GF-D8 (cell line): ENCODE measurements at places on chromosomes 3 and 15.
A peak's percentile ranks its signal among the peaks of the same experiment; 100 is the strongest.

DNA sequence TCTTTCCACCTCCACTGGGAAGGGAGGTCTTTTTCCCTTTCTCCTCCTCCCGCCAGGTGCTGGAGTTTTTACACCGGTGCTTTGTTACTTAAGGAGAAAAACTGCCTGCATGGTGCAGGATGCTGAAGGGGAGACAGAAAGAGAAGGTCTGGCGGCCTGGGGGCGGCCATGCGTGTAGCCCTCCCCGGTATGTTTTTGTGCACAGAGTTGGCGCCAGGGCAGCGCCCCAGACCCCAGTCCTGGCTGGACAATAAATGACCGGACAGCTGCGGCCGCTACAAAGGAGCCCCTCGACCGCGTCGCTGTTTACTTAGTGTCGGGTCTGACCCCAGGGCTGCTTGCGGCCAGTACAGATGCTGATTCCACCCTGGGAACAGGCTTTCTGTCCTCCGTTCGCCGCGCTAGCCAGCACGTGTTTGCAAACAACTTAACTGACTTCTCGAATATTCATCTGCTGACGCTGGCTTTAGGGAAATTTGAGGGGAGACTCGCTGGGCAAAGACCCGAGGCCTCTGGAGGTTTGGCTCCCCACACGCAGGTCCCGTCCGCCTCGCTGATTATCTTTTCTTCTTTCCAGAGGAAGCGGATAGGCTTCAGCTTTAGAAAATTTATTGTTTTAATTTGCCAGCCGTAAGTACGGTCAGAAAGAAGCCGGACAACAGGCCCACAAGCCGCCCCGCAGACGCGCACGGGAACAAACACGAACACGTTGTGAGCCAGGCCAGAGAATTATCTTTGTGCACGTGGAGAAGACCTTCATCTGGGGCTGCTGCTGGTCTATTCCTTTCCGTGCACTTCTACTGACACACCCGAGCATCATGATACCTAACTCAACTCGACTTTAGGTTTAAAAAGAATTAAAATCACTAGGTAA, 46.9 kb downstream of the ZIC4 start:
- DNase-seq: no peak

DNA sequence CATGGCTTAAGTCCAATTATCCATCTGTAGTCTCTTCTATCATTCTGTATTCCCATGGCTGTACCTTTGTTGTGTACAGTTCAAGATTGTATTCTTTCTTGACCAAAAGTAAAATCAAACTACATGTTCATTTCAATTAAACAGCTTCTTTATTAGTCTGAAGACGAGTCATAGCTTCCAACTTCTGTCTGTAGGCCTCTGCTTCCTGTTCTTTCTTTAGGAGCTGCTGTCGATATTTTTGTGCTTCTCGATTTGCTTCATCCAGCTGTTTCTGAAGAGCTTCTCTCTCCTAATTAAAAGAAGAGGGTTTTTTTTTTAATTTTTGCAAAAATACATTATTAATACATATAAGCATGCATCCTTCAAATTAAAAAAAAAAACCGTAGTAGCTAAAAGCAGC, 13.0 kb upstream of the HDC start:
- no peak for DNase-seq

GRCh38 chr3:144429719-144430121, 458.1 kb downstream of the DIPK2A start:
- no peak for DNase-seq

GRCh38 chr3:9230596-9230995, 18.9 kb downstream of the SRGAP3 start:
- DNase-seq: no peak

GRCh38 chr3:142165194-142165593, 15.8 kb upstream of the TFDP2 start:
- DNase-seq: no peak

GRCh38 chr3:150249779-150250470, 158.2 kb upstream of the TSC22D2 start:
- no peak for DNase-seq

- DNase-seq: no peak
Measured at GRCh38 chr15:76829939-76830338, 75.2 kb downstream of the SCAPER start.

DNA sequence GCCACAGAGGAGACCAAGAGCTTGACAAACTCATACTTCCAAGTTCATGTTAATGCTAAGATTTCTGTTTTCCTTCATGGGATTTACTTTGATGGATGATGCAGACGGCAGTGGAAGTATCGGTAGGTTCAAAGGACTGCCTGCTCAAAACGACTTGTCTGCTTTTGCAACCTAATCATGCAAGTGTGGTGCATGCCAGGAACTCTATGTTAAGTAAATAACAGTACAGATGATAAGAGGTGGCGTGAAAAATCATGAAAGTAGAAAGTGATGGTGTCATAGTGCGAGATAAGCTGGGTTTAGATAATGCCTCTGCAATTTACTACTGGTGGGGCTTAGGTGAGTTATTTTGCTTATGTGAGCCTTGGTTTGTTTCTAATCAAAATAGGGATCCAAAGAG, 14.7 kb upstream of the LMCD1 start:
- DNase-seq: no peak

GRCh38 chr15:41043276-41043951, 72.7 kb downstream of the INO80 start:
- no peak for DNase-seq

GRCh38 chr15:38254051-38254883, 1.6 kb downstream of the SPRED1 start:
- peak; percentile 31 for DNase-seq

DNA sequence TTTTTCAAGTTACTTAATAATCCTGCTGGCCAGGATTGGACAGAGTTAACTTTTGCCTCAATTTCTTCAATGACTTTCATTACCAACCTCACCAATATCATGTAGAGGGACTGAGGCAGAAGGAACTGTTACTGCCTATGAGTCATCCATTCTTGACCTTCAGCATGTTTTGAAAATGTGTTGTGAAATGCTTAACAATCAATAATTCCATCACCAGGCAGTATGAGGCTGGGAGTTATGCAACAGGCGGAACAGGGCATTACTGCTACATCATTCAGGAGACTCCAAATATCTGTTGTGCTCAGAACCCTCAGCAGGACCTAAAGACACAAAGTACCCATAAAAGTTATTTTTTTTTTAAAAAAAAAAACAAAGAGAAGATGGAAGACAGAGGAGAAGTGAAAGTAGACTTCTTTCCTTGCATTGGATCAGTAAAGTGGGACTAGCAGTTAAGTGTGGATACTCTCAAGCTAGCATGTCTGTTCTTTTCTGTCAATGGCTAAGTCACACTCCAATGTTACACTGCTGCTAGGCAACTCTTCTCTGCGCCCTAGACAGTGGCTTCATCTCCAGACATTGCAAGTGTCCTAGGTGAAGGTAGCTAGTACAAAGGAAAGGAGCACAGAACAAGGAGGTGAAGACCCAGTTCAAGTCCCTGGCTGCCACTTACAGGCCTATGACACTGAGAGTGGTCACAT, 184.9 kb upstream of the LPP start:
- no peak for DNase-seq

DNA sequence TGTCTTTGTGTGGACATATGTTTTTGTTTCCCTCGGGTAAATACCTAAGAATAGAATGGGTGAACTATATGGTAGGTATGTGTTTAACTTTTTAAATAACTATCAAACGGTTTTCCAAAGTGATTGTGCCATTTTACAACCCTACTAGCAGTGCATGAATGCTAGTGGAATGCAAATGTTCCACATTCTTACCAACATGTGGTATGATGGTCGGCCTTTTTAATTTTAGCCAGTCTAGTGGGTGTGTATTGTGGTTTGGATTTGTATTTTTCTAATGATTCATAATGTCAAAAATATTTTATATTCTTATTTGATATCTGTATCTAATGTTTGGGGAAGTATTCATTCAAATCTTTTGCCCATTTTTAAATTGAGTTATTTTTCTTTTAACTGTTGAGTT, 68.2 kb upstream of the SMAD3 start:
- no peak for DNase-seq

DNA sequence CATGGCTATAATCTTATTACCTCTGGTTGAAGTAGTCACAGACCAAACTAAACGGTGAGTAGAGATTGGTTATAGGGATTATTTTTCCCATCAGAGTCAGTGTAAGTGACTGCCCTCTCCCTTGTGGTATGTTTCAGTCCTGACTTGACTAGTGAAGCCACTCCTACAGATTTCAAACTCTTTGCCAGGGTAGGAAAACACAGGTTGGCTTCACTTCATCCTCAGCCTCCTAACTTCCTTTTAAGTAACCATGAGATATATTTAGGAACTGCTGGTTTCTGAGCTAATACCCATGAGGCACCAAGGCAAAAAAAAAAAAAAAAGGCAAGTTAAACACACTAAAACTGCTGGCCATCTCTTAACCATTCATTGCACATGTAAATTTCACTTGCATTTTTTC, 349.2 kb upstream of the MCTP2 start:
- DNase-seq: no peak

DNA sequence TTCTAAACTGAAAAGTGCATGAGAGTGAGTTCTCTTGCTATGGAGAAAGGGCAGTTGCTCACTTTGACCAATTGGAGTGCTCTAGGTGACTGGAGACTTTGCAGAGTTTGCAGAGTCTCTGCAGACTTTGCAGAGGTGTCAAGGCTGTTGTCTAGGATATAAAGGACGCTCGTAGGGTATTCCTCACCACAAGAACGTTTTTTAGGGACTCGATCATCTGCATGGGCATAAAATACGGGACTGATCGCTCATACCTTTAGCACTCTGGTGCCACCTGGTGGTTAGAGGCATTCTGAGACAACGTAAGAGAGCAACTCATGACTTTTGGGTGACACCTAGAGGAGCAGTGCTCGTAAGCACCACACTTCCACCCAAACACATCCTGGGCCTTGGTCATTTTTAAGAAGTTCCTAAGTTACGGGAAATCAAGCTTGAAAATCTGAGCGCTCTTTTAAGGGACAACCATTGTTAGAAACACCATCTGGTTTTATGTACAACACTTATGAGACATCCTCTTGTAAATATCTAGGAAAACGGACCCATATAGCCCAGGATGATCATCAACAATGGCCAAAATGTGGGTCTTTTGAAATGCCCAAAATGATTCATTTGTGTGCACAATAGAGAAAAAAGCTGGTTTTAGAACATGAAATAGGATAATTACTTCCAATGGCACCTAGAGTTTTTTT, 51.6 kb upstream of the XCR1 start:
- DNase-seq: peak; percentile 61

DNA sequence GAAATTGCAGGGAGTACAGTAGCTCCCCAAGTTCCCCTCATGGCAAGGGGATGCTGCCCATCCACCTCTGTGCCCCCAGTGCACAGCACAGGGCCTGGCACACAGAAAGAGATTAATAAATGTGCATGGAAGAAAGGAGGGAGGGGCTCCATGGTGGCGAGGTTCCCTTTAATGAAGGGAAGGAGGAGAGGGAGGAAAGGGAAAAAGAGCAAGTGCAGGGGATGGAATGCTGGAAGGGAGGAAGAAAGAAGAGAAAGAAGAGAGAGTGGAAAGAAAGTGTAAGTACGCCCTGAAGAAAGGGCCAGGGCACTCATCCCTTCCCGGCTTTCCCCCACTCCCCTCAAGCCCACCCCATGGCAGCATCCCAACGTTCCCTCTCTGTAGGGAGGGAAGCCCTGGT, 1.5 kb upstream of the VIPR1 start:
- no peak for DNase-seq

DNA sequence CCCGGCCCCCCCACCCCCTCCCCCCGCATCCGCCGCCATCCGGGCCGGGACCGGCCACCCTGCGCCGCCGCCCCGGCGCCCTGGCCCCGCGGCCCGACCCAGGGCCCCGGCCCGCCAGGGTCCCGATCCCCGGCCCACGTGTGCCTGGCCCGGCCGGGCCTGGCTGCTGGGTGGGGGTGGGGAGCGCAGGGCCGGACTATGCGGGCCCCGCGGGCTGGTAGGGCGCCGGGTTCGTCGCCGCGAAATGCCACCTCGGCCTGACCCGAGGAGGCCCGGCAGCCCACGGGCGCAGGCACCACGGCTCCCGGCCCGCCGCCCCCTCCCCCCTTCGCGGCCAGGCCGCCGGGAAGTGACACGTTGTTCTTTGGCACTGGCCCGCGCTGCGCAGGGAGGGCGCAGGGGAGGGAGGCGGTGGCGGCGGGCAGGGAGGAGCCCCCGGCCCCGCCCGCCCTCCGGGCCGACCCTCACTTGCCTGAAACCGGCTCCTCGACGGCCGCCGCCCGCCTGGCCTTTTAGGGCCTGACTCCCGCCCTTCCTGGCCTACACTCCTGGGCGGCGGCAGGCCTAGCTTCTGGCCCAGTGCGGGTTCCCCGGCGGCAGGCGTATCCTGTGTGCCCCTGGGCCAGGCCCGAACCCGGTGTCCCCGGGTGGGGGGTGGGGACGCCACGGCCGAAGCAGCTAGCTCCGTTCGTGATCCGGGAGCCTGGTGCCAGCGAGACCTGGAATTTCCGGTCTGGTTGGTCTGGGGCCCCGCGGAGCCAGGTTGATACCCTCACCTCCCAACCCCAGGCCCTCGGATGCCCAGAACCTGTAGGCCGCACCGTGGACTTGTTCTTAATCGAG, 515 bp downstream of the EIF4G1 start:
- DNase-seq: peak; percentile 2

- no peak for DNase-seq
Measured at GRCh38 chr15:84082739-84083138, 152.8 kb upstream of the GOLGA6L4 start.

DNA sequence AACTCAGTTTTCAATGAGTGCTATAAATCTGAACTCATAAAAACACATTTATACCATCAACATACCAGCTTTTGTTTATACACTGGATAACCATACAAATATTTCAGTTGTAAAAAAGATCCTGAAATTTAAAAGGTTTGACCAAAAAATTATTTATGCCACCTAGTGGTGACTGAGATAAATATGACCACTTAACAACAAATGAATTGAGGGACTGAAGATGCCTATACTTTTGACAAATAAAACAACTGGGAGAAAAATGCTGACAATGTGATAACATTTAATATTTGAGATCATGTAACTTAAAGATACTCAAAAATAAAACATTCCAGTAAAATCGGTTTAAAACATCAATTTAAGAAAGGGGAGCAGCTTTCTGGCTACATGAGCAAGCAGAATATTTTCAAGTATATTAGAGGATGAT, 30.4 kb downstream of the ATG3 start:
- DNase-seq: no peak

- DNase-seq: no peak
Measured at GRCh38 chr15:99105514-99106341, 848 bp downstream of the SYNM start.

DNA sequence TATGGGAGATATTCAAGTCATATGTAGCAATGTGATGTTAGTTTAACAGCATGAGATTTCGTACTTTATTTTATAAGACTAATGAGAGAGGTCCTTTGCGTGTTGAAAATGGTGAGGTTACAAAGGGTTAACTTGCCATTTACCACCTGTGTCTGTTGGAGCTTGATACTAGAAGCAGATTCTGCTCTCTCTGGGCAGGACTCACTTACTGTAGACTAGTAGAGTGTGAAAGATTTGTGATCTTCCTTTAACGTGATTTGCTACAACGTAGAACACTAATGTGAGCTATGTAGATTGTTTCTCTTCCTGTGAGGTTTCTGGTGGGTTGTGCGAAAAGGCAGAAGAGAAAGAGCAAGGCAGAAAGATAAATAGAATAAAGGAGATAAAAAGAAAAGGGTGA, 1.1 kb downstream of the TP63 start:
- no peak for DNase-seq
